ENCODE measurements at places on chromosomes 7 and 10.
A peak's percentile ranks its signal among the peaks of the same experiment; 100 is the strongest.

- DNase-seq, result no peak
Measured at GRCh38 chr10:5283305-5284158, 81.2 kb upstream of the UCN3 start.

- DNase-seq, result no peak
Measured at GRCh38 chr10:67079126-67079525, 153.3 kb downstream of the LRRTM3 start.

GRCh38 chr7:156539999-156540398 is 100.6 kb upstream of the RNF32 start:
- DNase-seq, result no peak

DNA sequence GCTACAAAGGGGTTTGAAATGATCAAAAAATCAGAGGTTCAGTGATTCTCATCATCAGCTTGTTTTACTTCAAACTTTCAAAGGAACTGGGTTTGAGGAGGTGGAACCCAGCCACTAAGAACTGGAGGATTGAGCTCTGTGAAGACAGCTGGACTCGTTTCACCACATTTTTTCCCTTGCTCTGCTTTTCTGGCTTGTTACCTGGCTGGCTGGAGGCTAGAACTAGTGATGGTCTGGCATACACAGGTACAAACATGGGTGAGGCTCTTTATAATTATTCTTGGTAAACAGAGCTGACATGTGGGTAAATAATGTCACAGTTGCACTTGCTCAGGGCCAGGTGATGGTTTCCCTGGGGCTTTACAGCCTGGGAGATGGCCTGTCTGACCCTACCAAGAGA is 352.5 kb downstream of the FGFR2 start:
- no peak for DNase-seq

DNA sequence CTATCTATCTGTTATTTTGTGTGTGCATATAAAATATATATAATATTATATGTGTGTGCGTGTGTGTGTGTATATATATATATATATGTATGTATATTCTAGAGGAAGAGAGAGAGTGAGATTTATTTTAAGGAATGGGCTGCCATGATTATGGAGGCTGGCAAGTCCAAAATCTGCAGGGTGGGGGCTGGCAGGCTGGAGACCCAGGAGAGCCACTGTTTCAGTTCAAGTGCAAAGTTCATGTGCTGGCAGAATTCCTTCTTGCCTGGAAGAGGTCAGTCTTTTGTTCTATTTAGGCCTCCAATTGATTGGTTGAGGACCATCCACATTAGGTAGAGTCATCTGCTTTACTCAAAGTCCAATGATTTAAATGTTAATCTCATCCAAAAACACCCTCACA is 42.3 kb upstream of the GARS1 start:
- DNase-seq, result no peak

GRCh38 chr10:79532-80215 is 30.6 kb upstream of the TUBB8 start:
- no peak for DNase-seq

DNA sequence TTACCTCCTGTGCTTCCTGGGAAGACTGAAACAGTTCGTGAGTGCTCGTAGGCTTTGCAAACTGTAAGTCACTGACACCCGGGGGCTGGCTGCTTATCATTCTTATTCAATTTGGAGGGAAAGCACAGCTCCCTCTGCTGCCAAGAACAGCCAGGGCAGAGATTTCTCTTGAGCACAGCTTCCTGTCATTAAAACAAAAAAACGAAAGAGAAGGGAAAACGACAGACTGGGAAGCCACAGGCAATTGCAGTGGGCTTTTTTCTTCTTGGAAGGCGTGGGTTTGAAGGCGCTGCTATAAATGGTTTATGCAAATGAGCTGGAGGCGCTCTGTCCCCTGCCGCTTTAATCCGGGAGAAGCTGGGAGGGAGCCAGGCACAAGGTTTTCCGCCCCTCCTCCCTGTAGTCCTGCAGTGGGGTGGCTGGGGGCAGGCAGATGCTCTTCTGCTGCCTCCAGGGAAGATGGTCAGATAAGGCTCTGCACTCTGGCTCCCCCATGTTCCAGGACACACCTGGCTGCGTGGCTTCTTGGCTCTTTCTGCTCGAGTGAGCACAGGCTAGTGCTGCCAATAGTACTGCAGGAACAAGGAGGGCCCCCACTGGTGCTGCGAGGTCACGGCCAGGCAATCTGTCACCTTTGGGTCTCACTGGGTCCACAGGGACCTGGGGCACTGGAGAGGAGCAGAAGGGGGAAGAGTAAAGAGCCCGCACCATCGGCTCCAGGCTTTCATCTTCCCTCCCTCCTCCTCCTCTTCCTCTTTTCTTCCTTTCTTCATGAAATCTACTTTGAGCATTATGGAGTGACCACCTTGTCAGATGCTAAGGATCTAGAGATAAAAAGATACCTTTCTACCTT is 49.5 kb downstream of the NEURL1 start:
- DNase-seq, result peak; percentile 78

GRCh38 chr7:99667179-99667578 is 12.6 kb downstream of the CYP3A5 start:
- no peak for DNase-seq

- peak; percentile 67 for DNase-seq
Measured at GRCh38 chr10:124686707-124687376, 57.3 kb downstream of the FAM53B start.

- no peak for DNase-seq
Measured at GRCh38 chr10:29181936-29182335, 106.9 kb upstream of the LYZL1 start.

GRCh38 chr7:47492716-47493325 is 89.1 kb downstream of the TNS3 start:
- DNase-seq, result no peak

GRCh38 chr10:44195112-44196007 is 189.5 kb downstream of the CXCL12 start:
- no peak for DNase-seq

GRCh38 chr7:3033581-3033980 is 10.1 kb downstream of the CARD11 start:
- no peak for DNase-seq

DNA sequence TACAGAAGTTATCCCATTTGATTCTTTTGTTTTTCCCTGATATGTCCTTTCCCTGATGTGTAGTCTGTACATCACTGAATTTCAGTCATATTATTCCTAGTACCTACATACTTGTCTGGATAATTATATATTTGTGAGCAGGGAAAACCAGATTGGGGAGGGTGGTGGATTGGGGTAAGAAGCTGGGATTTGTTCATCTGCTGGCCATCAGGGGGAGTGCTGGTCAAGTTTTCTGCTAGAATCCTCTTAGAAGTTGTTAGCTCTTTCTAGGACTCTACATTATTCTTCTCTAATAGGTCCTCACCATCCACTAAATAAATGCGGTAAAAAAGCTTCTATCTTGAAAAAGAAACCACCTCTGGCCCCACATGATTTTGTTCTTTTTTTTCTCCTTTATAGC is 232.7 kb upstream of the TAC1 start:
- DNase-seq, result no peak

DNA sequence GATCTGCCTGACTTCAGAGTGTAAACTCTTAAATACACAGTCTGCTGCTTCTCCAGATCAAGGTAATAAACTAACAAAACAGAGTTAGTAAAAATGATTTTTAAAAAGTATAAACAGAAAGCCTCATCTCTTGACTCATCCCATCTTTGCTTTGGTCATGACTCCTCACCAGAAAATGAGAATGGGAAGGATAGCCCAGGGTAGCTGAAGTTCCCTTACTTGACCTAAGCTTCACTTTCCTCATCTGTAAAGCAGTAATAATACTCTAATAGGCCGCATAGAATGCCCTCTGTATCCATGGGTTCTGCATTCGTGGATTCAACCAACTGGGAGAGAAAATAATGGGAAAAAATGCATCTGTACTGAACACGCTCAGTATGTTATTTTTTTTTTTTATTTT is 11.3 kb upstream of the SLC25A28 start:
- no peak for DNase-seq

DNA sequence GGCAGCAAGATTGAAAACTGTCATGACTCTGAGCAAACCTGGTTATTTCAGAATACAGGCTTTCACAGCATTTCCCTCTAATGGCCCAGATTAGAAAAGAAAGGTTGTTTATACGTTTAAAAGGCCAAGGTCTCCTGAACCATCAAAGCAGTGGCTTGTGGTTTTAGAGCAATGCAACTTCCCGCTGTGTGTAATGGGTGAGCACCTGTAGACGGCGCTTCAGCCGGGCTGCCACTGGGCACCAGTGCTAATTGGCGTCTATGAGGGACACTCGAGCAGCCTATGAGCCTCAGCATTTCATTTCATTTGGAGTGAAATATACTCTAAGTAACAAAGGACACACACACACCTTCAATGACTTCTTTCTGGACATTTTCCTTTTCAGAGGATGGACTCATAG is 671.0 kb upstream of the FZD8 start:
- no peak for DNase-seq

- DNase-seq, result no peak
Measured at GRCh38 chr7:71285571-71286145, 153.7 kb downstream of the GALNT17 start.

- no peak for DNase-seq
Measured at GRCh38 chr7:27639851-27640250, 22.8 kb downstream of the HIBADH start.

DNA sequence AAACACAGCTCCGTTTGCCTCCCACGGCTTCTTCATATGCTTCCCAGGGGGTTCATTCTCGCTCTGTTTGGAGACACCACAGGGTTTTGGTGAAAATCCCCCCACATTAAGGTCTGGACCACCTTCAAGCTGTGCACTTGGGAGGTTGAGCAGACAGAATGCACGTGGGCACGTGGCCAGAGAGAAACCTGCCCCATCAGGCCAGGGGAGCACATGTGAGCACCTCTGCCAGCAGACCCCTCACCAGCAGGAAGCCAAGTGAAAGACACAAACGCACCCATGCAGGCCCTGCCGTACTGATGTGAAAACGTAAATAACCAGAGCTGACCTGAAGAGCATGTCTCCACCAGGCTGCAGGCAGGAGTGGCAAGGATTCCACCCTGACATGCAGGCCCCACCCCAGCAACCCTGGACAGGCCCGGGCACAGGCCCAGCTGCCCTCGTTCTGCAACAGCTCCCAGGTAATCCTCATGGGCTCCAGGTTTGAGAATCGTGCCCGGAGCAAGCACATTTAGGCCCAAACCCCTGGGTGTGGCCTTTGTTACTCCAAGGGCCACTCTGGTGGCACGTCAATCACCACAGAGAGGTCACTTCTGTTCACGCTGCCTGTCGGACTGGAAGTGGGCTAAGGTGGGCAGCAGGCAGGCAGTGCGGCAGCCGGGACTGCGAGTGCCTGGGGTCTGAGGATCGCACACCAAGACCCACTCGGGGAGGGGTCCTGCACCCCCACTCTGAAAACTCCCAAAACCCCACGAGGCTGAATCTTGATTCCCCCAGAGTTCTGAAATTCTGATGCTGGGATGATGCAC is 184.4 kb downstream of the PTPRN2 start:
- DNase-seq, result no peak

- DNase-seq, result no peak
Measured at GRCh38 chr7:69208848-69209247, 389.4 kb upstream of the AUTS2 start.

GRCh38 chr10:12849319-12850181 is 152.0 kb downstream of the CCDC3 start:
- DNase-seq, result no peak

GRCh38 chr7:12741951-12742575 is 54.6 kb downstream of the ARL4A start:
- no peak for DNase-seq

DNA sequence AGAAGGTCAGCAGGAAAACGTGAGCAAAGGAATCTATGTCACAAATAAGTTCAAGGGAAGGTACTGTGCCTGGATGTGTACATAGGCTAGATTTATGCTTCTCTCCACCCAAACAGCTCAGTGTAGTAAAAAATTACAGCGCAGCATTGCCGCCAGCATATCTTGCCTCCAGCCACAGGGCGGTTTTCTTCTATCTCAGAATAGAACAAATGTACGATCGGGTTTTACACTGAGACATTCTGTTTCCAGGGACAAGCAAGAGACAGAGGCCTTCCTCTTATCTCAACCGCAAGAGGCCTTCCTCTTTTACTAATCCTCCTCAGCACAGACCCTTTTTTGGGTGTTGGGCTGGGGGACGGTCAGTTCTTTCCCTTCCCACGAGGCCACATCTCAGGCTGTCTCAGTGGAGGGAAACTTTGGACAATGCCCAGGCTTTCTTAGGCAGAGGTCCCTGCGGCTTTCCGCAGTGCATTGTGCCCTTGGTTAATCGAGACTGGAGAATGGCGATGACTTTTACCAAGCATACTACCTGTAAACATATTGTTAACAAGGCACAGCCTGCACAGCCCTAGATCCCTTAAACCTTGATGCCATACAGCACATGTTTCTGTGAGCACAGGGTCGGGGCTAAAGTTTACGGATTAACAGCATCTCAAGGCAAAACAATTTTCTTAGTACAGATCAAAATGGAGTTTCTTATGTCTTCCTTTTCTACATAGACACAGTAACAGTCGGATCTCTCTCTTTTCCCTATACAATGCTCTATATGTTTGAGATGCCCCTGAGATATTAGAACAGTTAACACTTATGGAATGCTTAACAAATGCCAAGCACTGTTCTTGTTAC is 11.6 kb upstream of the ABHD11 start:
- DNase-seq, result no peak

DNA sequence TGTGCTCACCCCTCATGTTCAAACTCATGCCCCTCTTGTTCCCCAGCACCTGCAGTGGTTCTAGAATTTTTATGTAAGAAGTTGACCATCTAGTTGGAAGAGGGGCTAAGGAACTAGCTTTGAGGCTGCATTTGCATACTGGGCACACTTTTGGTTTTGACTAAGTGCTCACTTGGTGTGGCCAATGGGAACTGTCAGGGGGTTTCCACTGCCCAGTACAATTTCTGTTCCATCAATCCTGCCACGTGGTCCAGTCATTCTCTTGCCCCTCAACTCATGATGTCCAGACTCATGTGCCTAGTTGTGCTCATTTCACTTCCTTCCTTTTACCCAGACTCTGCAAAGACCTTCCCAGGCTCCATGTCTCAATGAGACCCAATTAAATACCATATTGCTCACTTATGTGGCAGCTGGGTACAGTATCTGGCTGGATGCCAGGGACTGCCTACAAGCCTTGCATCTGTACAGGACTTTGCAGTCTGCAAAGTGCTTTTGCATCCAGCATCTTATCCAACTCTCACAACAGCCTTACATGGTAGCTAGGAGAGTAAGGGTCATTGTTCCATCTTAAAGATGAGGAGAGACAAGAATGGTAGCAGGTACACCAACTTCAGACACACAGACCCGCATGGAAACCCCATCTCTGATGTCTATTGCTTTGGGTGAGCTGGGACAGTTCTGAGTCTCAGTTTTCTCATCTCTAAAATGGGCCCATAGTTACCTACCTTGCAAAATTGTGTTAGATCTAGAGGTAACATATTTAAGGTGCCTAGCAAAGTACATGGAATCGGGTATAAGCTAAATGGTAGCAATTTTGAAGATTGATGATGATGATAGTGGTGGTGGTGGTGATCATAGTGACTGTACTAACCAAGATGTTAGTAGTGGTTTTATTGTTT is 30.1 kb upstream of the KCNMA1 start:
- no peak for DNase-seq

DNA sequence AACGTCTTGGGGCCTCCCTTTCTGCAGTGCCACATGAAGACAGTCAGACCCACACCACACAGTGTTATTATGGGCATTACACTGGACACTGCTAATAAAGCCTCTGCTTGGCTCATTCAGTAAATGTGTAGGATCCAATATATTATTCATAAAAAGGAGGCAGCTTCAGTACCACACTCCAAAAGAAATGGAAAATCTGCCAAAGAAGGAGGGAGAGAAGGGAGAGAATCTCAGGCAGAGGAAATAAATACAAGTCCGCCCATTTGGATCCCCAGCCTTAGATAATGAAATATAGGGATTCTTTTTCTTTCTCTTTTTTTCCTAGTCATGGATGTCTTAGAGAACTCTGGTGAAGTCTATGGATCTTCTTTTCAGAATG is 162.2 kb downstream of the ELMO1 start:
- no peak for DNase-seq

Measured in occipital lobe (tissue), 3 donors.